Hepatic stellate cell (primary cell): ENCODE measurements at places on chromosomes 11 and 22.

DNA sequence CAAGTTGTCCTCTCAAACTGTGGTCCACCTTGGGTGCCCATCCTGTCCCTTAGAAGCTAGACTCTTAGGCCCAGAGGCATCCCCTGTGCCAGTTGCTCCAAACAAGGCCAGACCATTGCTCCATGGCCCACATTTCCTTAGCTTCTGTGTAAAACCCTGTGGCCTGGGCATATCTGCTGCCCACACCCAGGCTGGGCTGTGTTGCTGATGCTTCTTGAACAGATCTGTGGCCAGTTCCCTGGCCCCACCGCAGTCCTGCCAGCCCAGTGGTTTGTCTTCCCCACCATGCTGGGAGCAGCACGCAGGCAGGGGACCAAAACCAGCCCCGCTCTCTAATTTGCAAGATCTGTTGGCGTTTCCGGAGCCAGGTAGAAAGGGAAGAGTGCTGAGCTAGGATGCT, 72.2 kb downstream of the CSNK2A3 start:
- DNase-seq = no peak

GRCh38 chr11:6862961-6863360, at the start of gene OR10A2:
OR10A2 (plus strand) TSS chr11:6863057; CDS start chr11:6869755, 6,698 bp downstream.
- no peak for DNase-seq

DNA sequence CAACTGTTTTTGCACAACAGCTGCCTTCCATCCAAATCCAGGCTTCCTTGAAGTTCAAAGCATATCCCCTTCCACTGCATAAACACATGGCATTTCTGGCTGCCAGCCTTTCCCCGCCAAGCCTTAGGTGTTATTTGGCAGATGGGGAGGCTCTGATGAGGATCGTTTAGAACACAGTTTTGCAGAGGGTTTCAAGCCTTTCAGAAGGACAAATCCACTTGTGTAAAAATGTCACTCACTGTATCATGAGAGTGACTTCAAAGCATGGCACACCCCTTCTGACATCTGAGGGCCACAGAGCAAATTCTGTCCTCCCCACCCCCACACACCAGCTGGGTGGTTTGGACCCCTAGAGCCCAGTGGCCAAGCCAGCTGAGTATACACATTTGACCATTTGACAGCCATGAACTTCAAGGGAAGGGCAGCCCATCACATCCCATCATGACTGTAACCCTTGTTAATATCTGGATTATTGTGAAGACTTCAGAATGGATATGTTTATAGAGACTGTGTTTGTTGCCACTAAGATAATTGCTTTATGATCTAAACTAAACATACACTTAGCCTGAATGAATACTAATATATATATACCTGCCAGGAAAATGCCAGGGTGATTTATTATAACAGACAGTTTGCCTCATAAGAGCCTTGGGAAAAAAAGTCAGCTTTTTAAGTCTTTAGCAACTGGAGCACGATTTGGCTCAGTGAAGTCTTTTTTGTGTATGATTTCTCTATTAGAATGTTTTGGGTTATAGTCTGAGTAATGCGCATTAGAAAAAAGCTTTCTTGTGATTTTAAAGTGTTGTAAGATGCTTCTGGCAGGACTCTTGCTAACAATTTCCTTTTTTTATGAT, 31.9 kb downstream of the FBLN1 start:
- DNase-seq = no peak

- DNase-seq = no peak
Measured at GRCh38 chr11:48036011-48036410, 55.7 kb downstream of the PTPRJ start.

- DNase-seq = no peak
Measured at GRCh38 chr11:35039076-35039475, 99.9 kb upstream of the CD44 start.

- peak; percentile 68 for DNase-seq
Measured at GRCh38 chr11:69035946-69036340, 12.8 kb upstream of the TPCN2 start.

DNA sequence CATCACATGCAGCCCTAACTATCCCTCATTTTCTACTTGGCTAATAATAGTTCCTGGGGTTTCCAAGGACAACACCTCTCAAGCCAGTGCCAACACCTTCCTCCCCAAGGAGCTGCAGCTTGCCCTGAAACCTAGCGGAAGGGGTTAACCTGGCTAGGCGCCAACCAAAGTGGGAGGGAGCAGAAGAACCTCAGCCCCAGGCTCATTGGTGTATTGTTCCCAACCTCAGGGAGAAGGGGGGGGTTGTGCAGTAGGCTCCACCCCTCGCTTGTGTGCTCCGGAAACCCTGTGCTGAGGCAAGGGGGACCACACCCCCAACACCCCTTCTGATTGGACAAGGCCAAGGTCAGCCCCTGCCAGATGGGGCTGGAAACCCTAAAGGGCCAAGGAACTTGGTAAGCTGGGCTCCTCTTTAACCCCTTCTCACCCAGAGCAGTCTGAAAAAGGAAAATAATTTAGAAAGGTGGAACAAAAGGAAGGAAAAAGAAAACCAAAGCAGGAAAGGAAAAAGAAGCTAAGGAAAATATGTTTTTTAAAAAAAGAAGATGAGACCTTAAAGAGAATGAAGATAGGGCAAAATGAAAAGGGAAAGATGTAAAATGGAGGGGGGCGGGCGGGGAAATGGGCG, 2.5 kb downstream of the MTA2 start:
- peak; percentile 99 for DNase-seq

DNA sequence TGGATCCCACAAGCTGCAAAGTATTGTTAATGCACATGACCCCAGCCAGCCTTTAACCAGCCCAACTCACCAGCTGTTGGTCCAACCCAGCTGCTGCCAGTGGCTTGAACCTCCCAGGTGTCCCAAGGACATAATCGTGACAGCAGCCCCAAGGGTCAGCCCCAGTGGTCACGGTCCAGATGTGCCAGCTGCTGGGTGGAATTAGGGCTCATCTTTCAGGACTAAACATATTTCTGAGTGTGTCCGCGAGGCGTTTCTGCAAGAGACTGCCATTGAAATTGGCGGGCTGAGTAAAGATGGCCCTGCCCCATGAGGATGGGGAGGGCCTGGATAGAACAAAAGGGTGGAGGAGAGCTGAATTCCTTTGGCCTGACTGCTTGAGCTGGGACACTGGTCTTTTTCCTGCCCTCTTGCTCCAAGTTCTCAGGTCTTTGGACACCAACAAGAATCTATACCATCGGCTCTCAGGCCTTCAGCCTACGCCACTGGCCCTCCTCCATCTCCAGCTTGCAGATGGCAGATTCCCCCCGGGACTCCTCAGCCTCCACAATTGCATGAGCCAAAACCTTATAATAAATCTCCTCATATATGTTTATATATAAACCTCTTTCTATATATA, 240.2 kb downstream of the MN1 start:
- DNase-seq = no peak

DNA sequence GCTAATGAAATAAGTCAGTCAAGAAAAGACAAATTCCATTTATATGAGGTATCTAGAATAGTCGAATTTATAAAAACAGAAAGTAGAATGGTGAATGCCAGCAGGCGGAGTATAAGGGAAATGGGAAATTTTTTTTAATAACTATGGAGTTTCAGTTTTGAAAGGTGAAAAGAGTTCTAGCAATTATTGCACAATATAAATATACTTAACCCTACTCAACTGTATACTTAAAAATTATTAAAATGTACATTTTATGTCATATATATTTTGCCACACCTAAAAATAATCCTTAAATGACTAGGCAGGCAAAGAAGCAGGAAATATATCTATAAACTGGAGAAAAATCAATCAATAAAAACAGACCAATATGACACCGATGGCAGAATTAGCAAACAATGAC, 196.5 kb upstream of the UBASH3B start:
- no peak for DNase-seq
